ENCODE measurements at places on chromosomes 1 and 21.

DNA sequence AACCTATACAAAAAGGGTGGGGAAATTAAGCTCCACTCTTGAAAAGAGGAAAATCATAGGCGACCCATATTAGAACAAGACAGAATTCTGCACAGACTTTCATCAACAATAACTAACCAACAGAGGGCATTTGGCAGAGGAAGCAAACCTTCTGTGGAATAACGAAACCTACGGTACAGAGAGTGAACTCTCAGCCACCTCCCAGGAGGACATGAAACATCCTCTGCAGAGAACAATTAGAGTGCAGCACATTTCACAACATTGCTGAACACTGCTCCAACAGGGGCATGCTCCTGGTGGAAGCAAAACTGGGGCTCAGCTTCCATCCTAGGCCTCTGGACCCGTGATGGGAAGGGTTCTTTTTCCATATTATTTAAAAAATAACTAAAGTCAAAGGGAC lies 110.9 kb downstream of the KCNJ15 start:
- DNase-seq, result no peak

GRCh38 chr1:30847358-30847972 lies 61.1 kb downstream of the SDC3 start:
- no peak for DNase-seq

DNA sequence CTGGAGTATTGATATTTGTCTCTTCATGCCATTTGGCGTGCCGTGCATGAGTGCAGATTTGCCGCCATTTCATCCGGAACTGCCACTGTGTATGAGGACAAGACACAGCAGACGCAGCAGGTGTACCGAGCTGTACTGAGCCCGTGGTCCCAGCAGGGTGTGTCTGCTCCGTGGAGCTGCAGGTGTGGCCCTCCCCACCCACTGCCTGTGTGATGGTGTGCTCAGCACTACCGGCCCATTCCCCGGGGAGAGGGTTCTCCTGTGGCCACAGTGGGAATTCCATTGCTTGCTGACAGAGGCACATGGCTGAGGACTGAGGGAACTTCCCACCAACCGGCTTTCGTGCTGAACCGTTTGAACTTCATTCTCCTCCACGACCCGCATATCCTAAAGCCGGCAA lies 34.3 kb upstream of the COL6A1 start:
- DNase-seq, result no peak

DNA sequence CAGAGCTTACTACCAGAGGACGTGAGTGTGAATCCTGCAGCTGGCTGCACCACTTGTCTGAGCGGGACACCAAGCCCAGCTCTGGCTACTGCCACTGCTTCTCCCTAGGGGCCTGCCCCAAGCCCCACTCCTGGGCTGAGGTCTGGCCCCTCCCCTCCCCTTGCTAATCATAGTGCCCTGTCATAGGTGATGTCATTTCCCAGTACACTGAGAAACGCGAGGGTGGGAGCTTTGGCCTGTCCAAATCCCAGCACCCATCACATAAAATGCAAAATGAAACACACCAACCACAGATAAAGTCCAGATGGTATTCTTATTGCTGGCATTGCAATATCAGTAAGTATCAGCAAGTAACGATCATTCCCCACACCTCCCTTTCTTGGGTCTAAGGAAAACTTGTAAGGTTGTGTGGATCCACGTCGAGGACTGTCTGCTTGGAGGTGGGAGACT lies 77.7 kb downstream of the TOMM20 start:
- DNase-seq, result no peak

GRCh38 chr1:153568367-153569099 lies 2.9 kb upstream of the S100A2 start:
- peak; percentile 84 for DNase-seq

DNA sequence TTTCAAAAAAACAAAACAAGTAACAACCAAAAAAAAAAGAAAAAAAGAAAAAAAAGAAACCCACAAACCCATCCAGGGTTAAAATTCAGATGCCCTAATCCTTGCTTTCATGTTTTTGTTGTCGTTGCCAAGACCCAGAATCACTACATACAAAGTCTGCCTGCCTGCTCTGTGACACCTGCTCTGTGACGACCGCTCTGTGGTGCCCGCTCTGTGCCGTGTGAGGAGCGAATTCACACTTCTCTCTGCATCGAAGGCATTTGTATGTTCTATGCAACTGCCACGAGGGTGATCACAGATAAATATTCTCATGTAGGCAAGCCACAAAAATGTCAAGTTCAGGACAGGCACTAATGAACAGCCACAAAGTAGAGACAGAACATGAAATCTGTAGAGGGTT lies 178.6 kb downstream of the SLC45A1 start:
- DNase-seq, result peak; percentile 44
